Activated CD4-positive, alpha-beta T cell treated with anti-CD3 and anti-CD28 coated beads, Interleukin-2, amount 10 ng/mL, durations not matched to agents 24 days and 14 days (primary cell): ENCODE measurements at places on chromosomes 2 and 18. TPM values are rescaled to one million over a fixed set of nuclear protein-coding genes. Genes with fewer than 3 reads are reported as not detected.

DNA sequence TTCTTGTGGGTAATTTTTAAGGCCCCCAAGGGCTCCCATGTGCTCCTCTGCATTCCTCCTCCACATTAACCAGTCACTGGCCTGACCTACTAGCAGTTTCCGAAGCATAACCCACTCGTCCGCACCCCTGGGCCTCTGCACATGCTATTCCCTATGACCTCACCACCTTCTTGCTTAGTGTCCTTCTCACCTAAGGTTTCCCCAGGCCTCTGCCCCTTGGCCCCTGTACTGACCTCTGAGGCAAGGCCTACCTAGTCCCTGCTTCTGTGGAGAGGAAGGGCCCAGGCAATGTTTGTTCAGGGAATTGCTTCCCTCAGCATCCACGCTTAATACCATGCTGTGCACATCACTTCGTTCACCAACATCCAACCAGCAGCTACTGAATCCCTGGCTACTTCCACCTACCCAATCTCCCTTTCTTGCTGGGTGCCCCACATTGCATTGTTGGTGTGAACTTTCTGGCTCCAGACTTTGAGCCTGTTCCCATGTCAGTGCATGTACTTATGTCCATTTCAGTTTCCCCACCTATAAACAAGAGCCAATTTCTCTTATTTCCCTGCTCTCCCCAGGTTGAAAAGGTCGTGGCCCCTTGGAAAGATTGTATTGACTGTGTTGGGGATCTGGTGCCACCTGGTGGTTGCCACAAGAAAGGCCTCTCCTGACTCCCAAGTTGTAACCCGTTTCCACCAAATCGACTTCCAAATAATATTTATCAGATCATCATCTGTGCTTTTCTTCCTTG, 19.2 kb upstream of the TMEM177 start:
- DNase-seq, result peak; percentile 78

DNA sequence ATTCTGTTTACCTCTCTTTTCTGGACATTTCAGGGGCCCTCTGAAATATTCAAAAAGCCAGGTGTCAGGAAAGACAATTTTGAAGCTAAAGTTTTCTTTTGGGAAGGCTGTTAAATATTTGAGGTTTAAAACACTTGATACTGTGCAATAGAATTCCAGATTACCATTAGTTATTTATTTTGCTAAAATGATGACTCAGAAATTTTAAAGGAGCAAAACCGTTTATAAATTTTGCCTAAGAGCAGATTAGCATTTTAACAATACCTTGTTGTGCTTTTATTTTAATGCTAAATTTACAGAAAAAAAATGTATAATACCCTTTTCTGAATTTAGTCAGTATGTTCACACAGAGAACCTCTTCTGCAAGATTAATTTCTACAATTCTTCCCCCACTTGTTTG, 1159.9 kb downstream of the DSC3 start:
- no peak for DNase-seq

- DNase-seq, result no peak
Measured at GRCh38 chr2:231189571-231190495, 8.6 kb upstream of the ARMC9 start.

- DNase-seq, result no peak
Measured at GRCh38 chr2:110741491-110741980, 9.2 kb downstream of the ACOXL start.

The UGGT1 gene
- total RNA-seq, result 69.9 and 72.1 TPM in 2 replicates

DNA sequence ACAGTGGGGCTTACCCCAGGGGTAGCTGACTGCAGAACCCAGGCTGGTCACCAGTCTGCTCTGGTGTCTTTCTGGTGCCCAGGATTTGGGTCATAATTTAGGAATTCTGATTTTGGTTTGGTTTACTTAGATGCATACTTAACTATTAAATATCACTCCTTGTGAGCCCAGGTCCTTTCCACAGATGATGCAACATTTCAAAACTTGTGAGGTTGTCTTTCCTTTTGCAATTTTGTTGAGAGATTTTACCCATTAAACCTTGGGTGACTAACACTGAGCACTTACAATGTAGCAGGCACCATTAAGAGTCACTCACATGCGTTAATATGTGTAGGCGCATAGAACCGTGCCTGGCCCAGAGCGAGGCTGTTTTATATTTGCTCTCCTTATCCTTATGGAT, 61.8 kb upstream of the RPL31 start:
- no peak for DNase-seq

The CFC1 gene
- not detected in 2 replicates for total RNA-seq

GRCh38 chr18:57057890-57058289, 89.0 kb upstream of the BOD1L2 start:
- no peak for DNase-seq

The RBM44 gene
- total RNA-seq, result 0.42 and 0.57 TPM in 2 replicates

The STAT4 gene
- total RNA-seq, result 47.9 and 50.8 TPM in 2 replicates

GRCh38 chr2:66069937-66070720, 364.8 kb upstream of the MEIS1 start:
- DNase-seq, result no peak

DNA sequence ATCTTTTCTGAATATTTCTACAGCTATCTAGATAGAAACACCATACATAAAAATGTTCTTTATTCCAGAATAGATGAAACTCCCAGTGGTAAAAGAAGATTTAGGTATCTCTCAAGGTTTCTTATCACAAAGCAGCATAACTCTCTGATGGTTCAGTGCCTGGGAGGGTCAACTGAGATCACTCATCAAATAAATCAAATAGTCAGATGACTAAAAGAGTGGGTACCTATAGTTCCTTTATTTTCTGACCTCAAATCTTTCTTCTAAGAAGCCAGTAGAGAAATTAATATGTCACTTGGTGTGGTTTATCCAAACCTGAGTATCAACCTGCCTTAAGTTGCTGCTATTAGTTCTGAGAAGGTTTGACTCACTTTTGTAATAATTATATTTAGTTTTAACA, 120.9 kb downstream of the TMEFF2 start:
- DNase-seq, result no peak

DNA sequence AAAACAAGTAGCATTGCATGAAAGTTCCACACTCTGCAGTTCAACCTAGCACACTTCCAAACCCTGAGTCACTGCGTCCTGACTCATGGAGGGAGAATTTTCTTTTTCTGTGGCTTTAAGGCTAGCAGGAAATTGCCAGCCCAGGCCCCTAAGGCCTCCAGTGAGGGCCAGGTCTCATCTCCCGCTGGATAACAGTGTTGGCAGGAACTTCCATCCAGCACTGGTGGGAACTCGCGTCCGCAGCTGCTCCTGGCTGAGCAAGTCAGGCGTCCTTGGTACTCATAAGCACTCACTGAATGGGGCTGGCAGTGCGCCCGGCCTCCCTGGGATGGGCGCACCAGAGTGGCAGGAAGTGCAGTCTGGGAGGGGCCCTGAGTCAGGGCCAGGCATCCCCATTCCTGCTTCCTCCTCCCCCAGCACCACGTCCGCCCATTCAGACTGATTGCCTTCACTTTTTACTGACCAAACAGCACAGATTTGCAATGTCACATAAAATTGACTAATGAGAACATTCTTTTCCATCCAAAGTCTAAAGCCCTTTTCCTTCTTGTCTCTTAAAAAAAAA, 14.3 kb downstream of the MALL start:
- DNase-seq, result no peak

DNA sequence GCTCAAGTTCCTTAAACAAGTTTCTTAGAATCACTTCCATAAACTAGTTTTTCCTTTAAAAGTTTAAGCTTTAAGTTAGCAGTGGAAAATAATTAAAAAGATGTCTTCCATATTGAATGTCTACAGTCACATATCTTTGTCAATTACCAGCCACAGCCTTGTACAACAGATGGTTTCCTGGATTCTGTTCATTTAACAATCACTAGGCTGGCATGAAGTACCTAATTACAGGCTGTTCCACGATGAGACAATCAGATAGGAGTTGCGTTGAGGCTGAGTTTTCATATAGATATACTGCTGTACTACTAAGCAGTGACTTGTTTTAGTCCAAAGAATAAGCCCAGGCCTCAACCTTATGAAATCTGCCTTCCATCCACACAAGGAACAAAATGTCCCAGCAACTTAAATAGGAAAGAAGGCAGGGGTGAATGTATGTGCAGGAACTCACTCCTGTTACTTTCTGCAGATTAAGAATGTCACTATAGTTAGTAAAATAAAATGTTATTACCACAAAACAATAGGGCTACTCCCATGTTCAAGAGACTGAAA, 131.0 kb downstream of the ZAP70 start:
- no peak for DNase-seq

DNA sequence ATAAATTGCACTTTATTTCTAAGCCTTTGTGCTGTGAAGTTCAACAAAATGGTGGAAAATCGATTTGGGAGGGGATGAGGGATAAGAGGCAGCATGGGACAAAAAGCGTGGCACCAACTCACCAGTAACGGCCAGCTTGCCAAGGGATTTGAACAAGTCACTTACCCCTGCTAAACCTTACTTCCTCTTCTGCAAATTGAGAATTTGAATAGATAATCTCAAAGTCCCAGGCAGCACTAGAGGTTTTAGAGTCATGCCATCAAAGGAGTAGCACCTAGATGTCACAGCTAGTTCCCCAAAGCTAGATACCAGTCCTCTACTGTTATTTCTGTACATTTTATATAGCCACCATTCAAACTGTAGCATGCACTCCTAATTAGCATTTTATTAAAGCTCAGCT, 83.7 kb upstream of the VRK2 start:
- DNase-seq, result no peak

DNA sequence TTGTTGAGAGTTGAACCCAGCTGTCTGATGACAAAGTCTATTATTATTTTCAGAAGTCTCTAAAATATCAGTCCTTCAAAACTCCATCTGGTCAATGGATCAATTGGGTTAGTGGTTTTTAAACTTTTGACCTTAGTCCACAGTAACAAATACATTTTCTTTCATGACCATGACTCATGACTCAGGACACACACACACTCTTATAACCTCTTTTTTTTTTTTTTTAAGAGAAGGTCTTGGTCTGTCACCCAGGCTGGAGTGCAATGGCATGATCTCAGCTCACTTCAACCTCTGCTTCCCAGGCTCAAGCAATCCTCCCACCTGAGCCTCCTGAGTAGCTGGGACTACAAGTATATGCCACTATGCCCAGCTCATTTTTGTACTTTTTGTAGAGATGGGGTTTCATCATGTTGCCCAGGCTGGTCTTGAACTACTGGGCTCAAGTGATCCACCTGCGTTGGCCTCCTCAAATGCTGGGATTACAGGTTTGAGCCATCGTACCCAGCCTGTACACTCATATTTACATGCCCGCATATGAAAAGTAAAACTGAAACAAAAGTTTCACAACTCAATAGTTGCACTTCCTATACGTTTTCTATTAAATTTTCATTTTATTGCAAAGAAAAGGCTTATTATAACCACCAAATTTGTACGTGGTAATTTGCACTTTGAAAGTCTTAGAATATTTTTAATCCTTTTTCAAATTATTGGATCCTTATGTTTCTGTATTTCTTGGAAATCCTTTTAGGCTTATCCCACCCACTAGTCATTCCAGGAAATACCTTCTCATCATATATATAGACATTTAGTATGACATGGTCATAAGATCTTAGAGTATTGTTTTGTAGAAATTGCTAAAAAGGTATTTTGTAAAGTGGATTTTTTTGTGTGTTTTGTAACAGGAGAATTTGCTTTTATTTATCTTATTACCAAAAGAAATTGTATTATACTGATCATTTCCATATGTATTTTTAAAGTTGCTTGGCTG, 199.0 kb downstream of the LPIN1 start:
- DNase-seq, result peak; percentile 69

The RMND5A gene
- total RNA-seq, result 42.0 and 46.4 TPM in 2 replicates

GRCh38 chr2:75241696-75242095, 42.4 kb upstream of the TACR1 start:
- DNase-seq, result no peak

- no peak for DNase-seq
Measured at GRCh38 chr2:146506851-146507250, 1338.0 kb upstream of the ACVR2A start.

DNA sequence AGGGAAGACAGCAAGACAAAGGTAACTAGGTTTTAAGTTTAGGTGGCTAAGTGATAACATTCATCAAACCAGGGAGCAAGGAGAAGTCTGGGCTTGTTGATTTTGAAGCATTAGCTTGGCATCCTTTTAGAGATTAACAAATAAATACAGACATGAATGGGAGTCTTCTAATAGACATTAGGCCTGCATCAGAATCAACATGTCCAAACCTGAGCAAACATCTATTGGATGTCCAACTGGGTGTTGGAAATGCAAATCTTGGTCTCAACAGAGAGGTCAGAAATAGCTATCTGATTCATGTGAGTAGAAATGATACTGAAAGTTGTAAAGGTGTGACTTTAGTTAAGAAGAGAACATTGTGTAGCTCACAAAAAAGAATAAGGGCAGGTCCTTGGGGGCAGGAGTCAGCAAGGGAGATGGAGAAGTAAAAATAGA, 85.5 kb upstream of the RND3 start:
- DNase-seq, result no peak

DNA sequence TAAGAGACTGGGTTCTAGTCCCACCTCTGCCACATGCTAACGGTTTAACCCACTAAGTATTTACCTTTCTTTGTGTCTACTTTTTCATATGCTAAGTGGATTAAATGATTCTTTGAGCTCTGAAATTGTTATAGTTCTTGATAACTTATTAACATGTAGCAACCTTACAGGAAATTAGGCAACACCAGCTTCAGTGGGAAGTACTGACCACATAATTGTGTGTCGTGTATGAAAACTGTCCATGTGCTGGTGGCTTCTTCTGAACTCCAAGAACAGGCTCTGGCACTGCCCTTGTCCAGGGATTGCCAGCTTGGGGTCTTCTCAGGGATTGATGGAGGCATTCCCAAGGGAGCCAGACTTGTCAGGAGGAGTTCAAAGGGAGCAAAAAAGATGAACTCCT, 427.7 kb downstream of the TGIF1 start:
- no peak for DNase-seq

The CRYGD gene
- total RNA-seq, result not detected in 2 replicates

GRCh38 chr2:159549234-159549633, 67.1 kb downstream of the BAZ2B start:
- no peak for DNase-seq
